Stimulated activated CD4-positive, alpha-beta T cell treated with anti-CD3 and anti-CD28 coated beads, Interleukin-2, amount 100 ng/mL, for 48 hours (primary cell): ENCODE measurements at places on chromosomes 2 and 18.

DNA sequence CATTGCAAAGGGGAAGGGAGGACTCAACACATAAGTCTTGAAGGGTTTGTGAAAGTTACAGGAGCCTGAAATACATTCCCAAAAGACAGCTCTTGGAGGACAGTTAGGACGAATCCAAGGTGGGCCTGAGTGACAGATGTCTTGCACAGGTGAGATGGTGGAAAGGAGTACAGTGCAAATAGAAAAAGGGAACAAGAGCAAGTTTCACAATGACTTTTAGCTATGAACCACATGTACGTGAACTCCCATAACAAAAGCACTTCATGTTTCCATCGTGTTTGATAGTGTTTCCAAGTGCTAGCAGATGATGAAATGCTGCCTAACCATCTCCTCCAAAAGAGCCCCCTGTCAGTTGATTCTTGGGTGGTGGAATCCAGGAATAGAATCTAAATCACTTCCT lies 1.8 kb downstream of the IL18RAP start:
- no peak for DNase-seq

- no peak for DNase-seq
These were observed 507.9 kb upstream of the CDH2 start for GRCh38 chr18:28684746-28685355.

GRCh38 chr2:144597894-144598593 lies 78.1 kb upstream of the ZEB2 start:
- no peak for DNase-seq

DNA sequence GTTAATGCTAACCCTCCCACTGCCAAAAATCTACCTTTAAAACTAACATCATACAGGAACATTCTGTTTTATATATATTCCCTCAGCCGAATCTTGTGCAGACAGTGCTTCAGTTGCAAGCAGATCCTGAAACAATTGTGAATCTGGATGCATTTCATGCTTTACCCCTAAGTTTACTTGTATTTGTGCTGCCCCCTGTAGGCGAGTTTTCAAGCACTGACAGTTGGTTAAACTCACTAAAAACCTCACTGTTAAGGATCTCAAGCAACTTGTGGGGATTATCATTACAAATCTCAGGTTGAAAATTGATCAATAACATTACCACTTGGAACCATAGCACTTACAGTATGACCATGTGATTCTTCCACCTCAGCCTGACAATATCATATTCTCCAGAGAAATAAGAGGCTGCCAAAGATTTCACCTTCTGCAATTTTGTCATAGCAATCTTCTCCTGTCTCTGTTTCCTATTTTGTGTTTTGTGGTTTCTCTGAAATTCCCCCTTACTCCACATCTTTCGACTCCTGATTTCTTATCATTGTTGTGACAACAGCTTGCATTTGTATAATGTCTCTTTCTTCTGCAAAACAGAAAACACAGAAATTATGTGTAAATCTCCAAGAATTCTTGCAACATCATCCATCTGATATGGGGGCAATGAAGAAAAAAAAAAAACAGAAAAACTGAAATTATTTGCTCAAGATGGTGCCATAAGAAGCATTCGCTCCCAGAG lies 354.6 kb upstream of the SETBP1 start:
- DNase-seq, result peak; percentile 11

- DNase-seq, result no peak
These were observed 32.3 kb downstream of the STON1 start for GRCh38 chr2:48562281-48562680.

DNA sequence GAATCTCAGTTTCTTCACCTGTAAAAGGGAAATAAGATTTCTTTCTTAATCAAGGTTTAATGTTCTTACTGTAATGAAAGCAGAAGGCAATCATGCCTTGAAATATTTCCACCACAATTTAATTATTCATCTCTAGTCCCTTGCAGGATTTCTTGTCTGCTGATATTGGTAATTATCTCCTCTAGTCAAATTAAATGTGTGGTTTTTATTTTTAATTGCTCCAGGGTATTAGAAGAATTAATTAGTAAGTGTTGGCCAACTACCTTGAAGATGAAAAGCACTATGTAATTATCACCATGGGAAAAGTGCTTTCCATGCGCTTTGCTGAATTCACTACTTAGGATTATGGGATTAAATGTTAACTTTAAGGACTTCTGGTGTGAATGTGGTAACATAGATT lies 8.7 kb upstream of the LAPTM4A start:
- no peak for DNase-seq

DNA sequence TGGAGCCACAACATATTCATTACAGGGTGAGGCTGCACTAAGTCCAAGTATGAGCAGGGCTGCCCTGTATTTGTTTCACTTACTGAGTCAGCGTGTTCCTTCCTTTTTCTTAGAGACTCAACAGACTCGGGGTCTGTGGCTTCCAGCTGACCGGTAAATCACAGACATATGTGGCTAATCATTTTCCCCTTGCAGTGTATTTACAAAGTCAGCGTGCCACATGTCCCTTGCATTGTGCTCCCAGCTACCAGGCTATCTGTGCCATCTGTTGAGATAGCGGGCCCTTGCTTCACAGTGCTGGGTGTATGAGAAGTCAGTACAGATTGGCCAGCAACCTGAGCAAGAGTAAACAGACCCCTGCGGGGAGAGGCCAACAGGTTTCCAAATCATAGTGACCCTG lies 254.3 kb downstream of the LRRTM1 start:
- no peak for DNase-seq

DNA sequence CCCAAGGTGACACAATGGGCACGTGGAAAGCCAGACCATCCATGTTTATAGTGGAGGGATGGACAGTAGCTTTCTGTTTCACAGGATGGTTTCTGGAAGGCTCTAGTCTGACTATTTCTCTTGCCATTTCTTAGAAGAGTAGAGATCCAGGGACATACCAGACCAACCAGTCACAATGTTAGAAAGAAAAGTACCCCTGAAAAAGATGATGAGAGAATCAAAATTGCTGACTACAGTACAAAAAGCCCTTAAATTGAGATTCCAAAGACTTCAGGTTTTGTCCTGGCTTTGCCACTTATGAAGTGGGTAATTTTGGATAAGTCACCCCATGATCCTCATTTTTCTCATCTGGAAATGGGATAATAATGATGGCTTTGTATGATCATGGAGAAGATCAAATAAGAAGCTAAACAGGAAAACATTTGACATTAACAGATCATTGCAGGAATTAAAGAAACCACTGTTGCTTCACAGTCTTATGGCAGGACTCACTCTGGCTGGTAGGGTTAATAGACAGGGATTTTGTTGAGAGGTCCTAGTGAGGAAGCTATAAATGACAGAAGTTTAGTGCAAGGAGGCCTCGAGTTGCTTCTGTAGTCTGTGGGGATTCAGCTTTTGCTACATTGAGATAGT lies 386.0 kb downstream of the IRS1 start:
- DNase-seq, result no peak

DNA sequence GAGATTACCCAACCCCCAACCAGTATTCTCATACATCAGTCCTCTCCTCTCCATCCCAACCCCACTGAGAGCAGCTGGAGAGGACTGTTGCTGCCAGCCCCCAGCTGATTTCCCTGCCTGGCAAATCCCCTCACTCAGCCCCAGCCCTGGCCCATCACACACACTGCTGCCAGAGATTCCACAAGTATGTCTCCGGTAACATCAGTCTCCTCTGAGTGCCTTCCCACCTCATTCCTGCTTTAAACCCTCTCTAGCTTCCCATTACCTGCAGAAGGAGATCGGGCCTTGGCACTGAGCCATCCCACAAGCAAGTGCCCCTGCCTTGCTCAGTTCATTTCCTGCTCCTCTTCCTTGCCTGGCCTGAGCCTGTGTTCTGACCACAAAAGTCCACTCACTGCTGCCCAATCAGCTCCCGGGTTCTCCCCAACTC lies 50.6 kb upstream of the ZFP36L2 start:
- no peak for DNase-seq

DNA sequence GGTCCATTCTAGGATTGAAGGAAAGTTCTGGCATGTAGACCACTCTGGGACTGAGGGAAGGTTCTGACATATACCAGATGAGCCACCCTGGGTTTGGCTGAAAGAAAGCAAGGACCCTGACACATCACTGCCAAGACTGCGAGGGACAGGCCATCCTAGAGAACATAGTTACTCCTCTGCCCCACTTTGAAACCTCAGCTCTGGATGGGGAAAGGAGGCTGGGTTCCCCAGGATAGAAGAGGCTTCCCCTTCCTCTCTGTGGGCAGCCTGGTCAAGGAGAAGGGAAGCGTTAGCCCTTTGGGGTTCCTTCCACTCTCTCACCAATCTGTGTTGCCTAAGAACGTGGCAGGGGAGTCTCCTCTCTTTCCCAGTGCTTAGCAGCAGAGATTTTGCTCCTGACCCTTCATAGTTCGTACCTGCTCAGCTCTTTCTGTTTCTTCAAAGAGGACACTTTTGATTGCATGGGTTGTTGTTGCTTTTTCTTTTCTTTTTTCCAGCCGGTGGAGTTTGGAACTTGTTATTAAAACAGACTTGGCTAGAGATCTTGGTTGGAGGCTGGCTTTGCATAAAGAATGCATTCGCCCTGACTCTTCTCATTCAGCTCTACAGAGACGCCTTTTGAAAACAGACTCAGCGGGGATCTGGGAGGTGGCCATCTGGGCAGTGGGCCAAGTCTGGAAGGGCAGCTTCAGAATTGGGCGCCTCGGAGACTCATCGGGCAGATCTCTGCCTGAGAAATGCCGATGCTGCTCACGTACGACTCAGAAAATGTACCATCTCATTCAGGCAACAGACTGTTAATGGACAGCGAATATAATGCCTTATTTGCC lies 166.1 kb downstream of the CLIP4 start:
- no peak for DNase-seq

DNA sequence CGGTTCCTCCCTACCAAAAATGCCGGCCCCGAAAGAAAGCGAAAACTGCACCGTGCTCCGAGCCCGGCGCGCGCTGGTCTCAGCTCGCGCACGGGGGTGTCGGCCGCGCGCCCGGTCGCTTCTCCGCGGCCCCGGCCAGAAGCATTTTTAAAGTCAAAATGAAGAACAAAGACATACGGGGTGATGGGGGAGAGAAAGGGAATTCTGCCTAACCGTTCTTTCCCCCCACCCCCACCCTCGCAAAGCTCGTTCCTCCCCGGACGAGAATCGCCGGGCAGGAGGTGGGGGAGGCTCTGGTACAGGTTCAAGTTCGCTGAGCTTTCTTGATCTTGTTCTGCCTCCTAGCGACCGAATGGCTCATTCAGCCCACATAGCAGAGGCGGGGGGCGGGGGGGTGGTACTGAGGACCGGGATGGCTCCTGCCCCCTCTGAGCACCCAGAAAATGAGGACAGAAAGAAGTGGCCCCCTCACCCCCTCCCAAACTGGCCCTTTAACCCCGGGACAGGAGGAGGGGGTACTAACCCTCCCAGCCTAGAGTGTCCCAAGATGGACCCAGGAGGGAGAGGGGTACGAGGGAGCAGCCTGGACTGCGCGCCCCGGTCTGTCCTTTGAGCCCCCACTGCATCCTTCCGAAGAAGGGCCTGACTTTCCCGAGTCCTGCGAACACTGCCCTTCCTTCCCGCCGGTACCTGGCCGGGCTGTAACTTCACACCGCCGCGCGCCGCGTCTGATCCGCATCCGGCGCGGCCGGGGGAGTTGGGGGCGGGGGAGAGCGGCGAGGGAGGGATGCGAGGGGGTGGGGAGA lies 3.1 kb downstream of the BCL11A start:
- peak; percentile 29 for DNase-seq

DNA sequence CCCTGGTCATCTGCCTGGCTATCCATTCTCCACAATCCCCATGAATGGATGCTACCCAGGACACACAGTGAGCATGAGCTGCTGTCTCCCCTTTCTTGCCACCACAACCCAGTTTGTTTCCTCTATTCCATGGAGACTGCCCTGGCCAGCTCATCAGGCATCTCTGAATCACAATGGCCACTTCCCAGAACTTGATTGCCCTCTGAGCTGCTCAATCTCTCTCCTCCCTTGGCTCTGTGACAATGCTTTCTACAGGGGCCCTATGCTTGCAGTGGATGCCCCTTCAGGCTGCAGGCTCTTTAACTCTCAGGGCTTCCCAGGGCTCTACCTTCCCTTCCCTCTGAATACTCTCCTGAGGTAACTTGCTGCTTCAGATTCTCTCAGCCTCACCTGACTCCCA lies 14.4 kb upstream of the SLC4A5 start:
- no peak for DNase-seq
